BJ (cell line): ENCODE measurements at places on chromosomes 3 and 15.

DNA sequence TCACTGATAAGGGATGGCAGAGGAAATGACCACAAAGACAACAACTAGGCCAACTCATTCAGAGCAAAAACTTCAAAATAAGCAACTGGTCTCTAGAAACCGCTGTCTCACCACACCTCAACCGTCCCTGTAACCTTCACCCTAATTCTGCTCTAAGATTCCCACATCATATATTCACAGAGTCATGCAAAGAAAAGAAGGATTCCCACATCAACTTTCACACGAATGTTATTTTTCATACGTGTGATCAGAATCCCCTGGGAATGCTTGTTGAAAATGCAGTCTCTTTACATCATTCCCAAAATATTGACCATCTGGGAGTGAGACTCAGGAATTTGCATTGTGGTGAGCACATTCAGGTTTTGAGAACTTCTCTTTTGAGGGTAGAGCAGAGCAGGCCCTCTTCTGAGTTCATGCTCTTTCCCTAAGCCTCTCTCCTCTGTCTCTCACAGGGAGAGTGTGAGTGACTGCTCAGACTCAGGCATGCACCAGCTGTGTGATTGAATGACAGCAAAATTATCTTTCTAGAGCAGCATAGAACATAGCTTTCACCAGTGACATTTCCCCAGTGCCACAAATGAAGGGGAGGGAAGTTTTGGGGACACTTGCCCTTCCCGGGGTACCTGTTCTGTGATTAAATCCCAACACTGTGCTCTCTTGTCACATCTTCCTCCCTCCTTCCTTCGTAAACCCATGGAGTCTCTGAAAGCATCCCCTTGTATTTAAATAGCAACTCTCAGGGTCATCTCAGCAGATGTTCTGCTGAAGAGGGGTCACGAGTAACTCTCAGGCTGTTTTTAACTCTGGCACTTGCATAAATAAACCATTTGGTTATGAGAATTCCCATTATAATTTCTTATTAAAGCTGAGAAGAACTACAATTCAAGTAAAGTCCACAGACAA is 170.9 kb downstream of the PLCL2 start:
- DNase-seq: no peak

- DNase-seq: no peak
Observed at GRCh38 chr15:29466292-29466691, 196.7 kb upstream of the NSMCE3 start.

GRCh38 chr15:48388016-48388851 is 57.0 kb downstream of the DUT start:
- no peak for DNase-seq

DNA sequence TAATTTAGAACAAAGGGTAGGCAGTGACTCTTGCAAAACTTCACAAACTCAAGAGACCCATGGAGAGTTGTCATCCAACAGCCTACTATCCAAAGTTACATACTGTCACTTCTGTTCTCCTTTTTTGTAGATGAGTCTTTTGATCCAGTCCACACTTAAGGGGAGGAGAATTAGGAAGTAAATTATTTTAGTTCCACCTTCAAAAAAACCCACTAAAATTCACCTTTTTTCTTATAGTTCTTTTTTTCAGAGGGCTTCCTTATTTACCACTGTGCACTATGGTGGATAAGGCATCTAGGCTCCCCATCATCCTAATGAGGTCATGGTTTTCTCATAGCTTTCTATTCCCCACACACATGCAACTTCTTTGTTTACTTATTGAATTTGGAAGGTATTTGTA is 8.6 kb upstream of the TCAIM start:
- DNase-seq: no peak

DNA sequence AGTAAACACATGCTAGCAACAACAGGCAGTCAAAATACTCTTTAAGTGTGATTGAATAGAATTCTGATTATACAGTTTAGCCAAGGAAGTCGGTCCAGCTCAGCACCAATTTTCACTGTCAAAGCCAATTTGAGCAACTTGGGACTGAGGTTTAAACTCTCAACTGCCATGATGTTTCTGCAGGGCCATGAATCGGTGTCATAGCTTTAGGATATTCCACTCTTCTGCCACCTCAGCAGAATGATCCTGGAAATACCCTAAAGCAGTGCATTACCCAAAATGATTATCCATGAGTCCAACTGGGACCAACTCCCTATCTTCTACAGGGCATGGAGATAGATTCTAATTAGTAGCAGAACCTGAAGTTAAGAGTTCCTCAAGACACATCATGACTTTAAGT is 262.4 kb downstream of the RORA start:
- DNase-seq: no peak

- DNase-seq: no peak
Observed at GRCh38 chr3:34864011-34864410, 775.3 kb upstream of the ARPP21 start.

DNA sequence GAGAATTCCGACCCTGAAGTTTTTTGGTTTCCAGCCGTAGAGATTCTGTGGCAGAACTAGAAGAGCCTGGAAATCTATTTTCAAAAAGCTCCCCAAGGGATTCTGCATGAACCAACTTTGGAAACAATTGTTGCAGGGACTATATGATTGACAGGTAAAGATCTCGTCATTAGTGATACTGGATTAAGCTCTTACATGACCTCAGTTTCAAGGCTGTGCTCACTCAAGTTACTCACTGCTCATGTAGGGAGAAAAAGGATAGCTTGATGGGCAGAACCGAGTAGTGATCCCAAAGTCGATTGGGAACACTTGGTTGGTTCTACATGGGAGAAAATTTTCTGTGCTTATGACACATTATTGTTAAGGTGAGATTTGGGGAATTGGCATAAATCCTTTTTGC is 142.3 kb upstream of the RASGRP1 start:
- DNase-seq: no peak

- no peak for DNase-seq
Observed at GRCh38 chr3:114718898-114719210, 425.0 kb downstream of the TIGIT start.

GRCh38 chr3:122025296-122025695 is 3.2 kb upstream of the ILDR1 start:
- no peak for DNase-seq

DNA sequence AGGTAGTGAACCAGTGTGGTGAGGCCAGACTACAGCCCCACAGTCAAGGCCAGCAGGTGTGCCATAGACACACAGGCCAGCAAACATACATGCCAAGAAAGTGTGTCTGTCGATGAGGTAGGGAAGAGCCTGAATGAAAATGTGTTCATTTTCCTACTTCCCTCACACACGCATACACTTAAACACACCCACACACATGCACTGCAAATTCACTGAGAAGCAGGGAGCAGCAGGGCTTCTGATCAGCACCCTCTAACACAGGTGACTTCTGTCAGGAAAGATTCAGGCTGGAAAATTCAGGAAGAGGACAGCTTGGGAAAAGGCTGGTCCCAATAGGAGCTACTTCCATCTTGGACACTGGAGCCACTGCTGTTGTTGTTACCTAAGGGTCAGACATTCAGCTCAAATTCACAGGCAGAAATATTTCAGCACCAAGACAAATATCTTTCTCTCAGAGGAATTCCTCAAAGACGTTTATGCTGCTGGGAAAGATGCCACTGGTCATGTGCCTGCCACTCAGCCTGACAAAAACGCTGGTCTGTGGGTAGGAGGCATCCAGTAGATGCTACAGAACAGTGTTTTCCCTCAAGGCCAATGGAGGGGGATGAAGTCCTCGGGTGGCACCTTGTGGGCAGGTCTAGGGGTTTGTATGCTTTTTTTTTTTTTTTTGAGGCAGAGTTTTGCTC is 40.9 kb upstream of the LARS2 start:
- DNase-seq: no peak

DNA sequence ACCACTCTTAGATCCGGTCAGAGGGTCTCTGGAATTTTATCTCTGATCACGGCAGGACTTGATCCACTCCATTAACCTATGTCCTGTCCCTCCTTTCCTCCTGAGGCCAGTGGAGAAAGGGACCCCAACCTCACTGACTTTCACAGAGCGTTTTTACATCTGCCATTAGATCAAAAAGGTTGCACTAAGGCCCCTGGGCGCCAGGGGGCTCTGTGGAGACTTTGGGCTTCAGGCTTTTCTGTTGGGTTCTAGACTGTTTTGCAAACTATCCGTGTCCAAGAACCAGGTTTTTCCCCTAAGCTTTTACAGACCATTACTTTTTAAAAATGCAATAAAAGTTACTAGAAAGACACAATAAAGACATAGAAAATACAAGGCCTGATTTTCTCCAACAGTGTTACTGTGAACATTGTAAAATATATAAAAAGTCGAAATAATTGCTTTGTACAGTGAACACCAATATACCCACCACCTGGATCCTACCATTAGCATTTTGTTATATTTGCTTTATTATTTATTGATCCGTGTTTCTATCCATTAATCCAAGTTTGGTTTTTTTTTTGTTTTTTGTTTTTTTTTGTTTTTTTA is 159.7 kb downstream of the POLR2M start:
- no peak for DNase-seq

GRCh38 chr3:107344722-107345121 is 32.5 kb upstream of the CCDC54 start:
- no peak for DNase-seq

- no peak for DNase-seq
Observed at GRCh38 chr15:72289597-72290325, 17.4 kb upstream of the PARP6 start.

DNA sequence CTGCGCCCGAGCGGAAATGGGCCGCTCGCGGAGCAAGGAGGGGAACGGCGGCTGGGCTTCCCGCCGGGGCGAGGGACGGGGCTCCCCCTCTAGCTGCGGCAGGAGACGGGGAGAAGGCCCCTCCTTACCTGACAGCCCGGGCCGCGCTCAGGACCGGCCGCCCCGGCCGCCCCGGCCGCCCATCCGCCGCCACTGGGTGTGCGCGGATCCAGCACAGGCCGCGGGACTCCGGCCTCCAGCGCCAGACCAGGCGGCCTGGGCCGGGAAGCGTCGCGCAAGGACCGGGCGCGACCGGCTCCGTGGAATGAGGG is 296 bp downstream of the TPRA1 start:
- no peak for DNase-seq

- no peak for DNase-seq
Observed at GRCh38 chr3:195080571-195081151, 190.3 kb downstream of the XXYLT1 start.

- DNase-seq: no peak
Observed at GRCh38 chr3:172868582-172869200, 118.2 kb downstream of the ECT2 start.

- no peak for DNase-seq
Observed at GRCh38 chr3:78048698-78049097, 1008.8 kb downstream of the ROBO2 start.

GRCh38 chr15:75153087-75153486 is 48.6 kb upstream of the C15orf39 start:
- DNase-seq: no peak

GRCh38 chr3:105647047-105647446 is 221.8 kb downstream of the CBLB start:
- DNase-seq: peak; percentile 64

- no peak for DNase-seq
Observed at GRCh38 chr15:31481142-31481541, 154.5 kb downstream of the KLF13 start.

DNA sequence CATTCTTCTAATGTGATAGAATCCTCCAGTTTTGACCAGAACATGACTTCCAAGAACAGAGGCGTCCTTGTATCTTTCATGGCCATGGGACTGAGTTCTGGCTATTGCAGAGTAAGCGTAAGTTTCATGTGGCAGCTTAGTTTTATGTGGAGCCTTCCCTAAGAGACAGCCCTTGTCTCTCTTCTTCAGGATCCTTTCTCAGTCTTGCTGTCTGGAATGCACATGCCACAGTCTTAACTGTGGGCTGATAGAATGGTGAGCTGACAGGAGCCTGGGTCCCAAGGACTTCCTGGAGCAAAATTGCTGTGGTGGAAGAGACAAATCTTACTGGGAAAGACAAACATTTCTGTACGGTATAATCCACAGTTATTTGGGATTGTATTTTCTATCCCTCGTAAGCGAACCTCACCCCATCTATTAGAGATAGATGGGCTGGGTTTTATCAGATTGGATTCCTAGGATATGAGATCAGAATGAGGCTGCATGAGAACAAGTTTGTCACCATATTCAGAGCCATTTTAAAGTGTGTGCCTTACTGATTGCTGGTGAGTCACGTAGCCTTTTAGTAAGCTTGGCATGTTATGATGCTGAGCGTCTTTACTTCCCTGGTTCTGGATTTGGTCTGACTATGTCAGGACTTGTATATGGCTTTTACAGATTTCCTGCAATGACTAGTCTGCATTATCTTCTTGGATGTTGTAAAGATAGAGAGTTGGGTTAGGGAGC is 32.8 kb downstream of the CDIN1 start:
- DNase-seq: peak; percentile 75

DNA sequence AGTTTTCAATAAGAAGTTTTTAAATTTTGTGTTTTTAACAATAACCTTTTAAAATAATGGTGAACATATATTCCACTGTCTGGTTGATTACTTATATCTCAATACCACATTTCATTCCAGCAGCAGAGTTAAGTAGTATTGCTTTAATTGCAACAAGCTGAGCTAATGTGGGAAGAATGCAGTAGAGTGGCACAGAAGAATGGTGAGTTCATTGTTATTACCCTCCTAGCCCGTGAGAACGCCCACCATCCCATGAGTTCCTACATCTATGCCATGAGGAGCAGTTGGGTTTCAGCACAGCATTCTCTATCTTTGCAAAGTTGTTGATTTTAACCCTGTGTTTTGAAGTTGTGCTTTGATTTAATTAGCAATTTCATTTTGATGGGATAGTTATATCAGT is 17.8 kb upstream of the NR2E3 start:
- peak; percentile 41 for DNase-seq

DNA sequence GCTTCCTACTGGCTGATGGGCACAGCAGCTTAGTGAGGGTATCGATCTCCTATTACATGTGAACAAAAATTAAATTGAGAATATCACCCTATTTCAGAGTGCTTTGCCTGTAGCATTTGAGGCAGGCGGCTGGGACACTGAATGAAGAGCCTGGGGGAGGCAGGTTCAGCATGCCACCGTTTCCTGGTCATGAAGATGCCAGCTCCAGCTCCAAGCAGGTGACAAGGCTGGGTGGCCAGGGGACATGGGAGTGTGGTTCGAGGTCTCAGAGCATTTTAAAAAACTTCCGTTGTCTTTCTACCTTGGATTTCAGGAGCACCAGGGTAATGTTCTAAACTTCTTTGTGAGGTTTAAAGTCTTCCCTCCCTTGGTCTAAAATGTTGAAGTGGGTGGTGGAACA is 158.2 kb downstream of the RPLP1 start:
- DNase-seq: no peak

GRCh38 chr15:34370129-34370528 is 3.1 kb upstream of the LPCAT4 start:
- no peak for DNase-seq
